ENCODE measurements at places on chromosomes 16 and 17. TPM values are rescaled to one million over a fixed set of nuclear protein-coding genes. Genes with fewer than 3 reads are reported as not detected.

DNA sequence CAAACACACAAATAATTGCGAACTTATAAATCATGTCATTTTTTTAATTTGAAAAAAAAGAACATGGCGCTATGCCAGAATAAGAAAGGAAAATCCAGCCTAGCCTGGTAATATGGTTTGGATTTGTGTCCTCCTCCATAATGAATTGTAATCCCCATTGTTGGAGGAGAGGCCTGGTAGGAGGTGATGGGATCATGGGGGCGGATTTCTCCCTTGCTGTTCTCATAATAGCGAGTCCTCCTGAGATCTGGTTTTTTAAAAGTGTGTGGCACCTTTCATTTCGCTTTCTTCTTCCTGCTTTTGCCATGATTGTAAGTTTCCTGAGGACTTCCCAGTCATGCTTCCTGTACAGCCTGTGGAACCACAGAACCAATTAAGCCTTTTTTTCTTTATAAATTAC is 65.9 kb upstream of the TANC2 start:
- no peak overlapping the region for H3K27ac ChIP-seq
- no peak overlapping the region for H3K4me3 ChIP-seq
- H3K4me1 ChIP-seq: no peaks in the 10 kb centered on the region
- H3K36me3 ChIP-seq: no peaks in the 10 kb centered on the region
- H3K27me3 ChIP-seq: no peaks in the 10 kb centered on the region

- peaks cover 90% of the 10 kb centered on the region for H3K36me3 ChIP-seq
- no peaks in the 10 kb centered on the region for H3K27me3 ChIP-seq
- no peak for DNase-seq
- no peak overlapping the region for H3K27ac ChIP-seq
These were observed 6.4 kb downstream of the FBRS start for GRCh38 chr16:30664616-30665109.

- H3K4me3 ChIP-seq: no peak overlapping the region
- DNase-seq: no peak
- peaks cover 7% of the 10 kb centered on the region for H3K4me1 ChIP-seq
- H3K36me3 ChIP-seq: no peaks in the 10 kb centered on the region
These were observed 6.5 kb upstream of the CDH5 start for GRCh38 chr16:66359811-66360608.

GRCh38 chr16:83328936-83329335 is 478.8 kb upstream of the HSBP1 start:
- no peaks in the 10 kb centered on the region for H3K27me3 ChIP-seq
- H3K4me1 ChIP-seq: no peaks in the 10 kb centered on the region
- H3K36me3 ChIP-seq: no peaks in the 10 kb centered on the region
- H3K27ac ChIP-seq: no peak overlapping the region

DNA sequence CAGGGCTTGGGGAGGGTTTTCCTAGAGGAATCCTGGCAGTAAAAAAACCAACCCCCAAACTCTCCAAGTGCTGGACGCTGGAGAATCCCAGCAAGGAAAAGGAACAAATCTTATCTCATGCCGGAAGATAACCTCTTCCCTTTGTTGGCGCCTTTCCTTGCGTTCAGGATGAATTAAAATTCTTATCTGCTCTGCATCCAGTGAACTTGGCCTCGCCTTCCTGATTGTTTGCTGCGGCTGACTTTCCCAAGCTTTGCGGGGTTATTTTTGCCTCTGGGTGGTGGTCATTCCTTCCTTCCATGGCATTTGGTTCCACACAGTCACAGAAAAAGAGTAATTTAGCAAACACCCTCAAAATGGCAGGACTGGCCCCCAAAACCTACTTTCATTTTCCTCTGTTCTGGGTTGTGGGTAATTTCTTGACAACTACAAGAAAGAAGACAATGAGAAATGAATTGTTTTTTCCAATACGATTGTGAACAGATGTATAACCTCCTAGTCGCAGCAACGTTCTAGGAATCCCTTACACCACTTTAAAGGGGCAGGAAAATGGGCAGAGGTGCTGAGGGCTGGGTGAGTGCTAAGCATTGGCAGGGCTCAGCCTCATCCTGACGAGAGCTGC is 77.8 kb downstream of the MRC2 start:
- H3K27me3 ChIP-seq: no peaks in the 10 kb centered on the region
- H3K4me3 ChIP-seq: no peak overlapping the region
- no peak overlapping the region for H3K27ac ChIP-seq
- no peak for DNase-seq
- peaks cover 19% of the 10 kb centered on the region for H3K4me1 ChIP-seq

GRCh38 chr17:64662774-64663367 is 764 bp upstream of the SMURF2 start:
- H3K27me3 ChIP-seq: no peaks in the 10 kb centered on the region
- peak overlapping the region; percentile 100 for H3K4me3 ChIP-seq
- H3K4me1 ChIP-seq: peaks cover 53% of the 10 kb centered on the region
- H3K27ac ChIP-seq: peak overlapping the region; percentile 88
- H3K36me3 ChIP-seq: peaks cover 17% of the 10 kb centered on the region

DNA sequence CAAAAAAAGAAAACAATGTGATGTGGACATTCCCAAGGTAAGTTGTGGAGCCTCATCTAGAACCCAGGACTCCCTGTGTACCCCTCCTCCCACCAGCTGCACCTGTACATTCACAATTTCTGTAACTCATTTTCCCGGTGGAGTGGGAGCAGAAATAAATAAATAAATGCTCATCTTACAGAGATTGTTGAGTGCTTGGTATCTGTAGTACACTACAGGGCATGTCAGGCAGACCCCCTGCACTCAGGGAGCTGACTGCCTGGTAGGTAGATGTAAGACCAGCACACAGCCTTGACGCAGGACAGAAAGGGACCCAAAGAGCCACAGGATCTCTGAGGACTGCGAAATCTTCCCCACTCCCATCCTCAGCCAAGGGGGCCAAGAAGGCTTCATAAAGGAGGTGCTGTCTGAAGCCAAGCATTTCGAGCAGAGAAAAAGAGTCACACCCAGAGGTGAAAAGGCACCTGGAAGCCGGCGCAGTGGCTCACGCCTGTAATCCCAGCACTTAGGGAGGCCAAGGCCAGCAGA is 6.5 kb downstream of the EIF1 start:
- H3K27ac ChIP-seq: no peak overlapping the region
- no peak overlapping the region for H3K4me3 ChIP-seq
- no peaks in the 10 kb centered on the region for H3K27me3 ChIP-seq

GRCh38 chr17:48093341-48094045 is 7.8 kb downstream of the CBX1 start:
- peaks cover 57% of the 10 kb centered on the region for H3K36me3 ChIP-seq
- H3K27ac ChIP-seq: no peak overlapping the region
- no peaks in the 10 kb centered on the region for H3K4me1 ChIP-seq
- no peak for DNase-seq
- no peak overlapping the region for H3K4me3 ChIP-seq

GRCh38 chr17:77096570-77097214 is 44.1 kb upstream of the SEC14L1 start:
- H3K4me1 ChIP-seq: peaks cover 36% of the 10 kb centered on the region
- no peak overlapping the region for H3K4me3 ChIP-seq
- DNase-seq: no peak

DNA sequence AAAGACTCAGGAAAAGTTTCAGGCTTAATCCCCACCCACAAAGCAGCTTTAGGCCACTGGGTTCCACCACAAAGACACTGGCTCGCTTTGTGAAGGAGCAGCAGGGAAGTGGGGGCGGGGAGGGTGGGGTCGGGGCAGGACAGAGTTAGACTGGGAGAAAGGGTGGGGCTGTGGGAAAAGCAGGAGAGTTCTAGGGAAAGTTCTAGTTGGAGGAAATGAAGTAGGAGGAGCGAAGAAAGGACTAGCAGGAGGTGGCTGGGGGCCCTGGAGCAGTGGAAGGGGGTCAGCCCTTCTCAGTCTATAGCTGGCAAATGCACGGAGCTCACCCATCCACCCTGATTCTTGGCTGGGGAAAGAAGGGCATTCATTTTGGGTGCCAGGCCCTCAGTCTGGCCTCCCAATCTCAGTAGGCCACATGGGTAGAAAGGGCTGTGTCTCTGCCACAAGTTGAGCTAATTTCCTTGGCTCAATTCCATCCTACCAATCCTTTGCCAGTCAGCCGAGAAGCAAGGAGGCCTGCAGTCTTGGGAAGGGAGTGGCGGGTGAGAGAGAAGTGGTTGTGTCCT is 4.6 kb downstream of the INPP5K start:
- peaks cover 13% of the 10 kb centered on the region for H3K36me3 ChIP-seq
- DNase-seq: no peak
- H3K27ac ChIP-seq: no peak overlapping the region

DNA sequence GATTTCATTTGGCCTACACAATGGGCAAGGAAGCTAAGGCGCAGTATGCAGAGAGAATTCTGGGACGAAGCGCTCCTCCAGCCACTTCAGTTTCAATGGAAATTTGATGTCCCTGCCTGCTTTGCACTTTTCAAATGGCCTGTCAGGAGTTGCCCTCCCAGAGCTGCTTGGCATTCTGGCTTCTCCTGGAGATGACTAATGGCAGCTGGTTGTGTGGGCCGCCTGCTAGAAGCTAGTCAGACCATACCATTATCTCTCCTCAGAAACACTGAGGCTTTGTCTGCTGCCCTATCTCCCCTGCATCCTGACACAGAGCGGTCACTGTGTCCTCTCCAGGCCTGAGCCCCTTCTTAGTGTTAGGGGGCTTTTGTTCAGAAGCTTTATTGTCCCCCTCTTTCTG is 180.1 kb downstream of the SPECC1 start:
- no peaks in the 10 kb centered on the region for H3K36me3 ChIP-seq
- no peak overlapping the region for H3K4me3 ChIP-seq
- peak overlapping the region; percentile 31 for H3K27ac ChIP-seq

DNA sequence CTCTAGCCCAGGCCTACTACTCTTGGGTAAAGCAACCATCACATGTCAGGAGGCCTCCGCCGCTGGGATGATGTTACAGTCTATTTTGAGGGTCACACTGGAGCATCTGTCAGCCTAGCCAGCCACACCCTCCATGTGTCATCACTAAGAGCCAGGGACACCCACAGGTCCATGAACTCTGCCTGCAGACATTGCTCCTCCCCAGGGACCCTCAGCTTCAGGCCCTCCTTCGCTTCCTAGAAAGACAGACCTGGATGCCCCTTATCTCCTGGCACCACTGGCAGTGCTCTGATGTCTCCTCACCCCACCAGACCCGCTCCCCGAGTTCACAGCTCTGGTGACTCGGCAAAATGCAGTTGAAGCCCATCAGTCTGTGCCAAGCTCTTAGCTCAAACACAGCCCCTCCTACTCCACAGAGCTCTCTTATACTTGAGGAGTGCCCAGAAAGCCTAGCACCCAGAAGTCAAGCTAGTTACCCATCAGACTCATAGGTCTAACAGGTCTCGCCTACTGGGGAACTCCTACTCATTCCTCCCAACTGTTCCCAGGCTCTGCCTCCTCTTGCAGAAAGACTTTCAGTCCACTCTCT is 5.9 kb downstream of the RANBP10 start:
- H3K36me3 ChIP-seq: peaks cover 45% of the 10 kb centered on the region
- no peak overlapping the region for H3K27ac ChIP-seq
- no peak for DNase-seq
- no peak overlapping the region for H3K4me3 ChIP-seq
- no peaks in the 10 kb centered on the region for H3K27me3 ChIP-seq
- H3K4me1 ChIP-seq: peaks cover 8% of the 10 kb centered on the region

DNA sequence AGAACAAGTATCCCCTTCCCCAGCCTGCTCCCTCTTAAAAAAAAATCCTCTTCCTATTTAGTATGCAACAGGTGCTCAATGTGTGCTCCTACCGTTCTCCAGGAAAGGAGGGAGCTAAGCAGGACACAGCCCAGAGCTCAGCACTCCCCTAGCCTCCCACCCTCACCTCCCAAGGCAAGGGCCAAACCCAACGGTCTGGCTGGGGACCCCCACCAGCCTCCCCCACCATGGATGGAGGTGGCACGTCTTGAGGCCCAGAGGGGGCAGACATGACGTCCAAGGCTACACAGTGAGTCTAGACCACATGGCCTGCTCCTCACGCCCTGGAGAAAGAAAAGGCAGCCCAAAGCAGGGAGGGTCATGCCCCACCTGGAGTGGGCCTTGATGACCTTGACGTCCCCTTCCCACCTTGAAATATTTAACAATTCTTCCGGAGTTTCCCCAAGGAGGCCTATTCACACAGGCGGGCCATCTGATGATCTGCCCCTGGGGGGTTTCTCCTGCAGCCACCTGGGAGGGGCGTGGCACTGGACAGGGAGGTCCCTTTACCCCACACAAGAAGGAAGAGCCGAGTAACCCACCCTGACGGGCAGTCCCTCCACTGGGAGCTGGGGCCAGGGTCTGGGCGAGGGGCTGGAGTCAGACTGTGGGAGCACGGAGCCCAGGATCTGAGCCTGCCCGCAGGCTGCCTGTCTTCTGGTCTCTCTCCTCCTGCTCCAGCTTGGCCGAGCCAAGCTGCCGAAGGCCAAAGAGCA is 89.4 kb upstream of the CBX4 start:
- H3K4me3 ChIP-seq: no peak overlapping the region
- no peak overlapping the region for H3K27ac ChIP-seq
- H3K27me3 ChIP-seq: peaks cover 17% of the 10 kb centered on the region

GRCh38 chr16:81608523-81609209 is 164.1 kb downstream of the CMIP start:
- H3K4me3 ChIP-seq: no peak overlapping the region
- peaks cover 14% of the 10 kb centered on the region for H3K36me3 ChIP-seq
- H3K27me3 ChIP-seq: no peaks in the 10 kb centered on the region
- no peak for DNase-seq
- H3K27ac ChIP-seq: no peak overlapping the region

DNA sequence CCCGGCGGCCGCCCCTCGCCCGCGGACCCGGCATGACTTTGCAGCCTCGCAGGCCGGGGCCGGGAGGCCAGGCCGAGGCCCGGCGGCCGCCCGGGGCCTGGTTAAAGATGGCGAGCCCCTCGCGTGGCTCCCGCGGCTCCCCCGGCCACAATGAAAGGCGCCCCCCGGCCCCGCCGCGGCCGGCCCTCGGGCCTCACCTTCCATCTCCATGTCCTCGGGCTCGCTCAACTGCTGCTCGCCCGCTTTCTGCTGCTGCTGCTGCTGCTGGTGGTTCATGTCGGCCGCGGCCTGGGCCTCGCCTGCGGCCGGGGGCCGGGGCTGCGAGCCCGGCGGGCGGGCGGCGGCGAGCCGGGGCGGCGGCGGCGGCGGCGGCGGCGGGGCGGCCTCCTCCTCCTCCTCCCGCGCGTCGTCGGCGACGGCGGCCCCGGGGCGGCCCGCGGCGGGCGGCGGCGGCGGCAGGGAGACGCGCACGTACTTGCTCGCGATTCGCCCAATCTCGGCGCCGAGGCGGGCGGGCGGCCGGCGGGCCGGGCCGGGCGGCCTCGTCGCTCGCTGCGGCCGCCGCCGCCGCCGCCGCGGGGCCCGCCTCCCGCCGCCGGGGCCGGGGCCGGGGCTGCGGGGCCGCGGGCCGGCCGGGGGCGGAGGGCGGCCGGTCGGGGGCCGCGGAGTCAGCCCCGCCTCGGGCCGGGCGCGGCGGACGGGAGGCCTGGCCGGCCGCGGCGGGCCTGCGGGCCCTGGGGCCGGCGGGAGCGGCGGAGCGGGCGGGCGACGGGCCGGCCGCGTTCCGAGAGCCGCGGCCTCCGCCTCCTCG is 491 bp downstream of the USP7 start:
- H3K4me3 ChIP-seq: peak overlapping the region; percentile 92
- H3K27me3 ChIP-seq: no peaks in the 10 kb centered on the region
- DNase-seq: no peak
- H3K4me1 ChIP-seq: peaks cover 46% of the 10 kb centered on the region
- no peak overlapping the region for H3K27ac ChIP-seq
- peaks cover 15% of the 10 kb centered on the region for H3K36me3 ChIP-seq

The ITGB3 gene
- total RNA-seq: 202 TPM

The TPPP3 gene
- total RNA-seq: not detected

The MGAT5B gene
- 14.4 TPM for total RNA-seq

The OR1A1 gene
- not detected for total RNA-seq
